Urinary bladder (tissue), 4 donors: ENCODE measurements at places on chromosomes 6 and 20. TPM values are rescaled to one million over a fixed set of nuclear protein-coding genes. Genes with fewer than 3 reads are reported as not detected.

DNA sequence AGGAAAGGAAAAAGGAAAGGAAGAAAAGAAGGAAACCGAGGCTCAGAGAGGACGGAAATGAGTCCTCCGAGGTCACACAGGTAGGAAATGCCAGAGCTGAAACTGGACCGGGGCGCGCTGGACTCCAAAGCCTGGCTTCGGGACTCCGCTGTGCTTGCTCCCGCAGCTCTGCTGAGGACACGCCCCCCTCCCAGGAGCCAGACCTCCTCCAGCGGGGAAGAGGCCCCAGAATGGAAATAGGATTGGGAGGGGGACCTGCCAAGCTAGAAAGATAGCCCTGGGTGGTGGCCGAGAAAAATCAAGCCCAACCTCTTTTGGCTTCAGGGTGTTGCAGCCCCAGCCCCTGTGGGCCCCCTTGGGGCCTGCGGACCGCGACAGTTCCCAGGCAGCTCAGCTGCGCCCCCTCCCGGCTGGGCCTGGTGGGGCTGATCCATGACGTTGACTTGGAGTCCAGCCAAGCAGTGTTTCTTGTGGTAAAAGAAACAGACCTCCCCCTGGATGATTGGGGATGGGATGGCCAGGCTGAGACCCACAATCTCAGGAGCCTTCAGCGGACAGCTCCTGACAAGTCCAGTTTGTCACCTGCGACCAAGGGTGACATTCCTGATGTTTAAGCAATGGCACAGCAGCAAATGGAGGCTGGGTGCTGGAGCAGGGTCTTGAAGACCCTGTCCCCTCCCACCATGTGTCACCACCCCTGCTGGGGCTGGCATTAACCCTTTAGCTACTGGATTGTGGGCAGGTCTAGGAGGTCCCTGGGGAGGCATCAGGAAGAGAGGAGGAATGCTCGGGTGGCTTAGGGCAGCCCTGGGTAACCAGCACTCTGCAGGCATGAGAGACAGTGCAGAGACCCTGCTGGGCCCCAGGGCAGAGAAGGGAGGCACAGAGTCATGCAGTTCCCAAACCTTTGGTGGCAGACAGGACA lies 55.4 kb downstream of the RIPOR3 start:
- no peak for DNase-seq

DNA sequence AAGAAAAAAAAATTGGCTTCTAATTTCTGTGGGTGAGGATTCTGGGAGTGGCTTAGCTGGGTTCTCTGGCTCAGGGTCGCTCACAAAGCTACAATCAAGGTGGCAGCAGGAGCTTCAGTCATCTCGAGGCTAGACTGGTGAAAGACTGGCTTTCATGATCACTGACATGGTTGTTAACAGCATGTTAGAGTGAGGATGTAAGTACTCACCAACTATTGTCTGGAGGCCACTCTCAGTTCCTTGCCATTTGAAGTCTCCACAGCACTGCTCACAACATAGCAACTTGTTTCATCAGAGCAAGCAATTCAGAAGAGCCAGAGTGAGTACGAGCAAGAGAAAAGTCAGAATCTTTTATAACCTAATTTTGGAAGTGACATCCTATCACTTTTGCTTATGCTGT lies 145.7 kb upstream of the PRSS16 start:
- DNase-seq = no peak

DNA sequence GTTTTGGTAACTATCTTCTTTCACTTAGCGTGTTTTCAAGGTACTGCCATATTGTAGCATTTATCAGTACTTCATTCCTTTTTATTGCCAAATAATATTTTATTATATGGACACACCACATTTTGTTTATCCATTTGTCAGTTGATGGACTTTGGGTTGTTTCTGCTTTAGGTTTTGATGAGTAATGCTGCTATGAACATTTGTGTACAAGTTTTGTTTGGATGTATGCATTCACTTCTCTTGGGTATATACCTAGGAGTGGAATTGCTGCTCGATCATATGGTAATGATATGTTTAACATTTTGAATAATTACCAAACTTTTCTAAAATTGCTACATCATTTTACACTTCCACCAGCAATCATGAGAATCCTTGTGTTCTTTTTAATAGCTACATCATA lies 6.4 kb upstream of the SLC22A7 start:
- DNase-seq = no peak

- no peak for DNase-seq
These were observed 6.4 kb downstream of the PREX1 start for GRCh38 chr20:48821261-48821920.

Gene BPI
- 0.32 TPM for total RNA-seq

Gene ENPP4
- total RNA-seq = 13.6 TPM

Gene MAPK13
- total RNA-seq = 5.6 TPM
